MCF 10A (cell line): ENCODE measurements at places on chromosomes 7 and 10.

DNA sequence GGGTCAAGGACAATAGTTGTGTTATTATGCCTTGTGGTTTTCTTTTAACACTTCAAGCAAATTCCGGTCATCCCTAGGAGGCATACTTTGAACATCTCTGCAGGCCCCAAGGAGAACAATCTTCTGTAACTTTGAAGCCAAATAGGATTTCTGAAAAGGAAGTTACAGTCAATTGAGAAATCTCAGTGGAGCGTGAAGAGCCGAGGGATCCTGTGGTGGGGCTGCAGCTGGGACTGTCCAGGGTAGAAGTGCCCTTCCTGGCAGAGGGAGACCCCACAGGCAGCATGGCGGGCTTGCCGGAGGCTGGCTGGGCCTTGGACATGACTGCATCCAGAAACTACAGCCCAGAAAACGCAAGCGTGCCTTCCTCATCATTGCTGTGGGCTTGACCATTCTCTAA, 179.7 kb downstream of the PTPN20 start:
- H3K27ac ChIP-seq = no peak overlapping the region
- no peak for DNase-seq
- H3K27me3 ChIP-seq = peaks cover 25% of the 10 kb centered on the region
- no peaks in the 10 kb centered on the region for H3K4me1 ChIP-seq

- H3K27ac ChIP-seq = no peak overlapping the region
- DNase-seq = no peak
- no peaks in the 10 kb centered on the region for H3K27me3 ChIP-seq
Observed at GRCh38 chr10:110522365-110522988, 24.8 kb downstream of the DUSP5 start.

GRCh38 chr7:2100278-2101208, 132.2 kb downstream of the MAD1L1 start:
- H3K27ac ChIP-seq = no peak overlapping the region
- no peaks in the 10 kb centered on the region for H3K27me3 ChIP-seq
- DNase-seq = no peak
- no peaks in the 10 kb centered on the region for H3K4me1 ChIP-seq
- H3K36me3 ChIP-seq = no peaks in the 10 kb centered on the region
- H3K4me3 ChIP-seq = no peak overlapping the region

DNA sequence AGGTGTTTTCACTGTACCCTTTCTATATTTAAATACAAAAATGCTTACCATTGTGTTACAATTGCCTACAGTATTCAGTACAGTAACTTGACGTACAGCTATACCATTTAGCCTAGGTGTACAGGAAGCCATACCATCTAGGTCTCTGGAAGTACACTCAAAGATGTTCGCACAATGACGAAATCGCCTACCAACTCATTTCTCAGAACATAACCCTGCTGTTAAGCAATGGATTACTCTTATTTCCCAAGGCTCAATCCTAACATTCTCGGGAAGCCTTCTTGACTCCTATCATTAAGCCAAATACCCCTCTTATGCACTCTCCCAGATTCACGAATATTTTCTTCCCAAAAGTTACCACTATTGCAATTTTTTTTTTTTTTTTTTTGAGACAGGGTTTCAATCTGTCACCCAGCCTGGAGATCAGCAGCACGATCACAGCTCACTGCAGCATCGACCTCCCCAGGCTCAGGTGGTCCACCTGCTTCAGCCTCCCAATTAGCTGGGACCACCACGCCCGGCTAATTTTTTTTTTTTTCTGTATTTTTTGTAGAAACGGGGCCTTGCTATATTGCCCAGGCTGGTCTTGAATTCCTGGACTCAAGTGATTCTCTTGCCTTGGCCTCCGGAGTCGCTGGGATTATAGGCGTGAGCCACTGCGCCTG, 1.5 kb downstream of the CWF19L1 start:
- peak; percentile 46 for DNase-seq
- H3K4me1 ChIP-seq = peaks cover 10% of the 10 kb centered on the region
- H3K4me3 ChIP-seq = peak overlapping the region; percentile 53
- H3K27ac ChIP-seq = no peak overlapping the region
- H3K27me3 ChIP-seq = no peaks in the 10 kb centered on the region

GRCh38 chr7:143043391-143043790, 8.8 kb upstream of the OR6V1 start:
- no peak overlapping the region for H3K27ac ChIP-seq
- H3K27me3 ChIP-seq = peaks cover 15% of the 10 kb centered on the region
- no peaks in the 10 kb centered on the region for H3K36me3 ChIP-seq
- no peak for DNase-seq

DNA sequence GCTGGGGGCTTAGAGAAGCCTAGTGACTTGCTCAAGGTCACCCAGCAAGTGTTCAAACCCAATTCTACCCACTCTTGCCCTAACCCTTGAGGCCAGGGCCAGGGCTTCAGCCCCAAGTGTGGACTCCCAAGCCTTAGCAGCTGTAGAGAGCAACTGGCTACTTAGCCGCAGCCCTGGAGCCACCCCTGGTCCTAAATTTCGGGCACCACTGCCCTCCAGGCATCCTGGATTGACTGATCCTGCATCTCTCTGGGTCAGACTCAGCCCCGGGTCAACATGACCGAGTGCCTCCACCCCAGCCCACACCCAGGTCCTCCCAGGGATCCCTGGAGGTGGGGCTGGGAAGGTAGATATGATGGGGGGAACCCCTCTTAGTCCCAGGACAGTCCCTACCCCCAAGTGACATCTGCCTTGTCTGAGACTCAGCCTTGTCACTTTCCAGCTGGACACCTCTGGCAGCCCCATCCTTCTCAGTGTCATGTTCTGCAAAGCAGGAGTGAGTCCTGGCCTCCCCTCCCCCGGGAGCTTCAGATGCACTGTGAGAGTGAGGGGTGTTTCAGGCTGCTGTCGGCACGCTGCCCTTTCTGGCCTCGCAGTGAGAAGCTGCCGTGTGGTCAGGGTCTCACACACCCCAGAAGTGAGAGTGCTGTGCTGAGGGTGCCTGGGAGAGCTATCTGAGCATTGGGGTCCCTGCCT, 89.8 kb downstream of the ZMIZ1 start:
- no peak for DNase-seq
- H3K27me3 ChIP-seq = no peaks in the 10 kb centered on the region

DNA sequence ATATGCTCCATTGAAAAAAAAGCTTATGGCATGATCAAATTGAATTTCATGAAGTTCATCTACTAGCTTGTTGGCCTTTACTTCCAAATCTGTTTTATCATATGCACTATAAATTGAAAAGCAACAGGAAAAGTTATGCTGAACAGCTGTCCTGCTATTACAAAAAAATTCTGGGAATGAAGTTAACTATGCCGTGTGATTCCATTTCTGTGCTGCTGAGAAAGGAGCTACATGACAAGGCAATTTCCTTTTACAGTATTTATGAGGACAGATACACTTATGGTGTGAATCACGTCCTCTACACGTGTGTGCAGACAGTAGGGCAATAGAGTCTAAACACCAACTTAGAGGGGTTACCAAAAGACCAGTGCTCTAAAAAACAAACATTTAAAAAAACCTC, 426.5 kb upstream of the AKR1E2 start:
- peaks cover 6% of the 10 kb centered on the region for H3K4me1 ChIP-seq
- no peaks in the 10 kb centered on the region for H3K36me3 ChIP-seq
- H3K27me3 ChIP-seq = no peaks in the 10 kb centered on the region
- H3K27ac ChIP-seq = no peak overlapping the region

GRCh38 chr10:44935966-44936295, 23.7 kb upstream of the RASSF4 start:
- H3K27ac ChIP-seq = no peak overlapping the region
- no peaks in the 10 kb centered on the region for H3K27me3 ChIP-seq
- no peak for DNase-seq
- no peaks in the 10 kb centered on the region for H3K36me3 ChIP-seq
- H3K4me3 ChIP-seq = no peak overlapping the region
- peaks cover 6% of the 10 kb centered on the region for H3K4me1 ChIP-seq

DNA sequence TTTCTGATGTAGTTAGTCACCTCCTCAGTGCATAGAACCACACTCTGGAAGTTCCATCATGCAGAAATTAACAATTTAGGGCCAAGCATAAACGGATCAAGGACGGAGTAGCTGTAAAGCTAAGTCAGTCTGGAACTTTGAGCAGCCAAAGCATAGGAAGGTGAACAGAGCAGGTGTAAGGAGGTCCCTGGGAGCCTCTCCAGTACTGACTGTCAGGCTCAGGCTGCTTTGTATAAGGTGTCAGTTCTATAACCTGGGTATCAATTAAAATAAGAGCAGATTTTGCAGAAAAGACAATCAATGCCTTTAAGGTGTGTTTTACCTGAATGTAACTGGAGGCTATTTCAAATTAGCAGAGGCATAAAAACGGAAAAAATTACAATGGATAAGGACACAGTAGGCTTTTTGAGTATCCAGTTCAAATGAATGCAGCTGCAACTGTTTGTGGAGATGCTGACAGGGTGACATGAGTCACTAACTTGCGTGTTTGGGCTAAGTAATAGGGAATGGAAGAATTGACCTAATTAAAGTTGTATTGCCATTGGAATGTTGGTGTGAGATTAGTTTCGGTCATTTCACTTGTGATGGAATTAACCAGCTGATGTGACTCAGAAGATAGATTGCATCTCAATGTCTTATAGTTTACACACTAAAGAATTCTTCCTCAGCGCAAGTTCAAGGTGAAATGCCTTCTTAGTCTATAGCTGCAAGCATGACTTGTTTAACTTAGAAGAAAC, 417.9 kb upstream of the CNTNAP2 start:
- DNase-seq = peak; percentile 3
- H3K4me3 ChIP-seq = no peak overlapping the region
- no peaks in the 10 kb centered on the region for H3K4me1 ChIP-seq

DNA sequence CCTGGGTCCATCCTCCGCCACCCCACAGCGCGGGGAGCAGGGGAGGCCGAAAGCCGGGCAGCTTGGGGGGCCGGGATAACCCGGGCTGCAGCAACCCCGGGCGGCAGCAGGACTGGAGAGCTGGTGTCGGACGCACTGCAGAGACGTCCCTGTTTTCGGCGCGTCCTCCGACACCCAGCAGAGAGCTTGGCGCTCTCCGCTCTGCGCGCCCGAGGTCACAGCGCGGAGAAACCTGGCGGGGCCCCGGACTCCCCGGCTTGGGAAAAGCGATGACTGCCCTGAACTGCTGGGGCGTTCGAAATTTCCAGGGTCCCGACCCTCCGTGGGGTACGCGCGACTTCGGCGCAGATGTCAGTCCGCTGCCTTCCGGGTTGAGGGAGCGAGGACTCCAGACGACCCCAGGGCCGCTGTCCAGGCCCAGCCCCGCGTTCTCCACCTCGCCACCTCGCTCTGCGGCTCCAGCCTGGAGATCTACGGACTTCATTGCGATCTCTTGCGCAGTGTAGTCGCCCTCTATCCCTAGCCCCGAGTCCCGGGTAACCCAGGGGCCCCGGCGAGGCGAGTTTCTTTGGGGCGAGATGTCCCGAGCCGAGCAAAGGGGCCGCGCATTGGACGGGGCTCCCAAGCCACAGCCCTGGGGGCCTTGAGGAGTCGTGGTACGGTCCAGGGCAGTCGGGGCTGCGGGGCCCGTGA, 617 bp upstream of the FOXI2 start:
- no peaks in the 10 kb centered on the region for H3K4me1 ChIP-seq
- no peak overlapping the region for H3K27ac ChIP-seq
- no peak for DNase-seq
- no peaks in the 10 kb centered on the region for H3K36me3 ChIP-seq
- no peak overlapping the region for H3K4me3 ChIP-seq

DNA sequence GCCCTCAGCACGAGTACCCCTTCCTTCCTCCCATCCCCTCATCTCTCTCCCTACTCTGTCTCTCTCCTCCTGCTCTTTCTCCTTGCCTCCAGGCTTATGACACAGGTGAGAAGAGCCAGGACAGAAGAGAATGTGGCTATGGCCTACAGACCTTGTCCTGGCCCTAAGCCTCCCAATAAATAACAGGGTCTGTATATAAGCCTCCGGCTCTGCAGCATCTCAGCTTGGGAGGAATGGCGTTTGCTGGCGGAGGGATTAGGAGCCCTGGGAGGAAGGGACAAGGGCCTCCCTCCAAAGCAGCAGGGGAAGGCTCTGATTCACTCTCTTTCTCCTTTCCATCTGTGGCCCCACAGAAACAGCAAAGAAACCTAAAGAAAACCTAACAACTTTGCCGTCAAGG, 45.8 kb downstream of the COL13A1 start:
- H3K27ac ChIP-seq = no peak overlapping the region
- H3K36me3 ChIP-seq = no peaks in the 10 kb centered on the region
- no peak for DNase-seq
- H3K4me3 ChIP-seq = no peak overlapping the region
- H3K27me3 ChIP-seq = no peaks in the 10 kb centered on the region
- no peaks in the 10 kb centered on the region for H3K4me1 ChIP-seq

DNA sequence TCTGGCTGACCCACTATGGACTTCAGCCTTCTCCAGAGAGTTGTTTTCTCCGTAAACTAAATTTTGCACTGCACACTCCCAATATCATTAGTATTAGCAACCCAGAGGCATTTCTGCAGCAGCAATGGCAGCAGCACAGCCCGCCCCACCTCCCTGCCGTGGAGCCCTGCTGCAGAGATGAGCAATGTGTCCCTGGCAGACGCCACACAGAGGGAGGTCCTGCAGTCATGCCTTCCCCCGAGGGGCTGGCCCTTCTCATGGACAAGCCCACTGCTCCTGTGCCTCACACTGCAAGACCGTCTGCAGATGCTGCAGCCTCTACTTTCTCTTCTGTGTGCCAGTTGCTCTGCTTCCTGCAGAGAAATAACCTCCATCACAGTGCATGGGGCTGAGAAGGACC, 393.4 kb upstream of the MKI67 start:
- DNase-seq = peak; percentile 13
- peaks cover 18% of the 10 kb centered on the region for H3K27me3 ChIP-seq
- H3K36me3 ChIP-seq = peaks cover 7% of the 10 kb centered on the region

DNA sequence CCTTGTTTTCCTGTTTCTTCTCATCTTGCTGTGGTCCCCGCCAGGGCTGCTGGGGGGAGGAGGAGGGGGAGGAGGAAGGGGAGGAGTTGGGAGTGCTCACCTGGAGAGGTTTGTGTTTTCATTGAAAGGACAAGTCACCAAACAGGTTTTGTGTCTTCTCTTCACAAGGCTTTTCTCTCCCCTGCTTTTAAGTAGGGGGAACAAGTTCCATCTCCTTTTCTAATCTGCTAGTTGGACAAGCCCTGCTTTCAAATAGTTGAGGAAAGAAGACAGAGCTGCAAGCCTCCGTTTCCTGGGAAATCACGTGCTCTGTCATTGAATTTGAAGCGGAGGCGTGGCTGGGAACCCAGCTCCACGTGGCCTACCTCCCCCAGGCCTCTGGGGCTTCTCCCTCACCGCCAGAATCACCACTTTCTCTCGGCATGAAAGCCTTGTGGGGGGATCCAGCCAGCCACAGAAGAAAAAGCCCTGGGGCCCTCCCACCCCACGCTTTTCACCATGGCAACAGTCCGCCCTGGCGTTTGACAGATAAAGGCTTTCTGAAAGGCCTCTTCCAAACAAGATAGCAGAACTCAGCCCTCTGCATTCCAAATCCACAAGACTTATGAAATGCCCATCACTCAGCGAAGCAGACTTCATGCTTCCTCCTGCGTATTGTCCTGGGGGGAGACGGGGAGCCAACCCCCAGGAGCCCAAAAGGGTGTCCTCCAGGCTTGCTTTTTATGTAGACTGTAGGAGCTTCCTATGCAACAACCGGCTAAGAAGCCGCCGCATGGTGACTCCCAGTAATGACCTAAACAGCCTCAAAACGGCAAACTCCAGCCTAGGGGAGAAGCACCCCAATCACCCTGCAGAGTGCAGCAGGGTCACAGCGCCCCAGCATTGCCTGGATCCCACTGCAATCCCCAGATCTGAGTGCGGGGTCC, 51.7 kb downstream of the PROSER2 start:
- peak overlapping the region; percentile 96 for H3K27ac ChIP-seq
- H3K4me1 ChIP-seq = peaks cover 21% of the 10 kb centered on the region
- peak; percentile 77 for DNase-seq
- H3K4me3 ChIP-seq = no peak overlapping the region

- no peak for DNase-seq
- no peaks in the 10 kb centered on the region for H3K4me1 ChIP-seq
- peaks cover 47% of the 10 kb centered on the region for H3K27me3 ChIP-seq
- H3K4me3 ChIP-seq = no peak overlapping the region
- H3K36me3 ChIP-seq = peaks cover 6% of the 10 kb centered on the region
- no peak overlapping the region for H3K27ac ChIP-seq
Observed at GRCh38 chr7:88115258-88115796, 104.5 kb downstream of the SRI start.
